NCI-H460 (cell line): ENCODE measurements at places on chromosomes 4 and X. TPM values are rescaled to one million over a fixed set of nuclear protein-coding genes. Genes with fewer than 3 reads are reported as not detected.

- no peak for DNase-seq
These were observed 67.1 kb upstream of the GUCY1A1 start for GRCh38 chr4:155599596-155599995.

The RBM47 gene
- 40.2 and 47.3 TPM in 2 replicates for total RNA-seq

GRCh38 chr4:4947721-4948120 lies 71.5 kb downstream of the CYTL1 start:
- no peak for DNase-seq

DNA sequence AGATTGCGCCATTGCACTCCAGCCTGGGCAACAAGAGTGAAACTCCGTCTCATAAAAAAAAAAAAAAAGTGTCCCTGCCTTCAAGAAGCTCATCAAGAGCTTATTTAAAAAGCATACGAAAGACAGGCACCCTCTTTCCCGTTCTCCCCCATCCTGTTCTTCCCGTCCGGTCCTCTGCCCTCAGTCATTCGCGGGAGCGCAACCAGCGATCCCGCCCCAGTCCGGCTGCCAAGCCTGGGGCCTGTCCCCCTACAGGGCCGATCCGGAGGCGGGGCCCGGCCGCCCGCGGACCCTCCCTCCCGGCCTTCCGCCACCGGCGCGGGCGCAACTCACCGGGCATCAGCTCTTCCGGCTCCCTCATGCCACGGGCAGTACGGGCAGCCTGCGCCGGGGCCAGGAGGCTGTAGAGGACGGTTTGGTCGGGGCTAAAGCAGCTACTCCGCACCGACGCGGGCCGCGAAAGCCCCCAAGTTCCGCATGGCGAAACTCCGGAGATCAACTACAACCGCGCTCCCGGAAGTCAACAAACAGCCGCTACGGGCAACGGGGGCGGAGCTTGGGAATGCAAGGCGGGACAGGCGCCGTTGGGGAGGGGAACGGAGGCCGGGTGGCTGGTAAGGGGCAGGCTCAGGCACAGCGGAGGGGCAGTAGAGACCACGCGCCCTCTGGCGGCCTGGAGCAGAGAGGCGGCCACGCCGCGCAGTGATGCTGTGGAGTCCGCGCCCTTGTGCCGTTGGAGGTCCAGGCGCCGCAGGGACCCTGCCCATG lies at the start of gene RPGR:
Gene RPGR, minus strand, starts transcription at position 503 of the 768 bp plus-strand sequence. Its CDS starts 142 bp downstream, at position 361.
- DNase-seq: peak; percentile 92

- no peak for DNase-seq
These were observed 53.1 kb downstream of the CCNI start for GRCh38 chr4:77022560-77023179.

GRCh38 chr4:81905971-81906370 lies 434.3 kb upstream of the RASGEF1B start:
- DNase-seq: no peak

DNA sequence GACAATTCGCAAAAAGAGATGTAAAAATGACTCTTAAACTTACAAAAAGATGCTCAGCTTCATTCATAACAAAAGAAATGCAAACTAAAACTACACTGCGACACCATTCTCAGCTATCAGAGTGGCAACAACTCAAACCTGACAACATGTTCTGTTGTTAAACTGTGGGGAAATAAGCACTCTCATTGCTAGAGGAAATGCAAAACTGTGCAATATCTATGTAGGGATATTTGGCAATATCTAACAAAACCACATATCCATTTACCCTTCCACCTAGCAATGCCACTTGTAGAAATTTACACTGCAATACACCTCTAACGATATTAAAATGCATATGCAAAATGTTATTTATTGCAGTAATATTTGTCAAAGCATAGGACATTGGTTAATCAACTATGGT lies 78.3 kb upstream of the EGFL6 start:
- DNase-seq: no peak

DNA sequence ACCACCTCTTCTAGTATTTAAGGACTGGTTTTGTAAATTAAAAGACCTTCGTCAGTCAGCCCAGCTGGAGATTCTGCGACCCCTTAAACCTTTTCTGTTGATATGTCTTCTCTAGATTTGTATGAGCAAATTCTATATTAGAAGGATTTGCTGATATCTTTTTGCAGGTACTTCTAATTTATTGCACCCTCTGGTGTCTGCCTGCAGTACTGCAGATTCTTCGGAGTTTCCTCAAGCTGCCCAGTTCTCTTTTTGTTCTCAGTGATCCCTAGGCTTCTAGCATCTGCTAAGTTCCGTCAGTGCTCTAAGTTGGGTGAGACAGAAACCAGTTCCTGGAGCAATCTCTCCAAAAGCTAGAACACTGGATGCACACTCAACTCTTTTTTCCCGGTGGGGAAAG lies 545.2 kb downstream of the C4orf33 start:
- DNase-seq: peak; percentile 39

The SSX2B gene
- total RNA-seq: not detected in 2 replicates

The SMIM10L2A gene
- total RNA-seq: 2.8 and 3.3 TPM in 2 replicates

- no peak for DNase-seq
These were observed 14.3 kb downstream of the TEC start for GRCh38 chr4:48255072-48255958.

GRCh38 chr4:15142201-15142600 lies 139.9 kb downstream of the CPEB2 start:
- DNase-seq: no peak

GRCh38 chrX:16712548-16713155 lies at the start of gene CTPS2:
Gene CTPS2 (minus strand): TSS chrX:16712669. CDS start chrX:16702902, 9,767 bp downstream.
- peak; percentile 46 for DNase-seq

The CA5B gene
- 11.0 and 13.8 TPM in 2 replicates for total RNA-seq

The CLOCK gene
- 18.8 and 21.7 TPM in 2 replicates for total RNA-seq

- DNase-seq: no peak
These were observed 41.4 kb upstream of the RBPJ start for GRCh38 chr4:26279446-26279845.

The RNF212 gene
- 9.9 and 13.3 TPM in 2 replicates for total RNA-seq

GRCh38 chr4:168981460-168981859 lies 28.6 kb downstream of the CBR4 start:
- DNase-seq: no peak

The DUSP21 gene
- not detected in 2 replicates for total RNA-seq

GRCh38 chr4:47669946-47670345 lies 167.9 kb downstream of the CORIN start:
- no peak for DNase-seq

DNA sequence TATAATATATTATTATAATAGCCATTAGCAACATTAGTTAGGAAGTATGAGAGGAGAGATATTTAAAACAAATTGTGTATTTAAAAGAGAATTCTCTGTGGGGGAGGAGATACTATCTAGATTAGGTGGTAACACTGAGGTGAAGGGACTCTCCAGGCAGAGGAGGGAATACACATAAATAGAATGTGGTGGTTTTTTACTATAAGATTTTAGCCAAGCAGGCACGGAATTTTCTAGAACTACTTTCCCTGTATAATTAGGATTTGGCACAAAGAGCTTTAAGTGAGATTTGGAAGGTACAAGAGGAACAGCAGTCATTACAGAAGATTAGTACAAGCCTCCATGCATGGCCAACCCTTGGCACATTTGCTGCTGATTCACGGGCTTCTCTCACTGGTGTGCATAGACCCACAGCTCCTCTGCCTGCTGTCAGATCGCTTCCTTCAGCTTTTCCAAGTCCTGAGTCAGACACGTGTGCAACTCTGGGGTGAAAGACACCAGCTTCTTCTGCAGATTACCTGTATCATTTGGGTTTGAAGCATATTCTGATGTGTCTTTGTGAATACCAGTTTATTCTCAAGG lies 685.5 kb downstream of the KCTD8 start:
- no peak for DNase-seq
